Activated CD8-positive, alpha-beta memory T cell treated with anti-CD3 and anti-CD28 coated beads, Interleukin-2, amount 50 U/mL, for 4 hours (primary cell): ENCODE measurements at places on chromosomes 4 and X.

DNA sequence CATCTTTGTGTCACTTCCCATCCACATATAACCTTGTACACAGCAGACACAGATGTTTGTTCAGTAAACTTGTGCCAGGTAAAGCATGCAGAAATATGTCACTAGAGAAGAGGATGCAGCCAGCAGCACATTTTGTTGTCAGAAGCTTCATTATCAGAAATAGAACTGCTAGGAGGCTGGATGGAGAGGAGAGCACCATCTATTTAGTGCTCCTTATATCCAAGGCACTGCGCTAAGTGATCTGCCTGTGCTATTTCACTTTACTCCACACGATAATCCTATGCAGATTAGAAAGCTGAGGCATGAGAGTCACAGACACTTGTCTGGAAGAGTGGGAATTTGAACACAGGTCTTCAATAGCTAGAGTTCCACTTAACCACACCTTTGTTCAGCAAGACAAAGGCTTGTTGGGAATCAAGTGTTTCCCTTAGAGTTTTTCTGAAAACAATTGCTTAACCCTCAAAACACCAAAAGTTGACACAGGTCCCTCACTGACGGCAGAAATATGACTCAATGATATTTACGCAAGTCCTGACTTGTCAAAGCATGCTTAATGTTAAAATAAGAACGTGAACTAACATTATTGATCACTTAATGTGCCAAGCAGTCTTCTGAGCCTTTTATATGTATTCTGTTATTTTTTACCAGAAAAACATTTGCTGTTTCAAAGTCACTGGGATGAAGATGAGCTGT is 1.2 kb upstream of the QDPR start:
- DNase-seq, result no peak

DNA sequence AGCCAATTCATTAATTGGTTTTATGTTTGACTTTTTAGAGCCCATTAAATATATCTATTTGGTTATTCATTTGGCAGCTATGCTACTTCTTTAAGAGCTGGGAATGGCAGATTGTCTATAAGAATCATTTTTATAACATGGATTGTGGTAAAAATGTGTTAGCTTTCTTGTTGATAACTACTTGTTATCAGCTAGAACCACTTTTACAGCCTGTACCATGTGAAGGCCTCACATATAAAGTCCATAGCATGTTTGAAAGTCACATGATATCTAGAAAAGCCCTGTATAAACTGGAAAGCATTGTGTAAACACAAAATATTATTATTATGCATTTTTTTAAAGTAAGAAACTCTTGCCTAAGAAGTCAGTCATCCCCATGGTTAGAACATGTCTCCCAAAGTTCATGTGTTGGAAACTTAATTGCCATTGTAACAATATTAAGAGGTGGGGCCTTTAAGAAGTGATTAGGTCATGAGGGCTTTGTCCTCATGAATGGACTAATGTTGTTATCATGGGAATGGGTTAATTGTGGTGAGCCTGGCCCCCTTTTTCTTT is 110.9 kb upstream of the BMP2K start:
- DNase-seq, result no peak

DNA sequence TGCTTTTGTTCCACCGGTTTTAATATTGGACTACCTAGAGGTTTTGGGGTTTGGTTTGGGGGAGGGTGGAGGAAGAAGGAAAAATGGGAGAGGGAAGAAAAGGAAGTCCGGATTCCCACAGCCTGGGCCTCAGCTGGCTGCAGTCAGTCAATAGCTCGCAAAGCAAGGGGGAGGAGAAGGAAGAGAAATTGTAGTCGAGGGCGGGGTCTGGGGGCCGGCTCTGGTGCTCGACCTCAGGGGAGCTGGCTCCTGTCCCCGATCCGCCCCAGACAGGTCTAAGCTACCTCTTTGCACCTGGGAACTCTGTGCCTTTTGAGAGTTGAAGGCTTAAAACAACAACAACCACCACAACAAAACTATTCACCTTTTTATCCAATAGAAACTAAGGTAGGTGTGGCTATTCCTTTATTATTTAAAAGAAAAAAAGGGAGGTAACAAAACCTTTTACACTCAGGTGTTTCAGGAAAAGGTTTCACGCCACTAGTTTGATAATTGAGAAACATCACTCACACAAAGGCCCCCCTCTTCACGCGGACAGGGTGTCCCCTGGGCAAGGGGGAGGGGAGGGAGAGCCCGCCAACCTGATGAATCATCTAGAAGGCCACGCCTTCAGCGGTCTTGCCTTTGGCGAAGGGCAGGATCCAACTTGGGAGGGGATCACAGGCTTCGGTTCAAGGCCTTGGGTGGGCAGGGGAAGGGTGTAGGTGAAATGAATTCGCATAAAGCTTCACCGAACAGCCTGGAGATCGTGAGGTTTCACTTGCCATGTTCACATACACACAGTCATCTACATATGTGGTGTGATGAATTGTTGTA is 1.6 kb upstream of the LNX1 start:
- DNase-seq, result no peak

DNA sequence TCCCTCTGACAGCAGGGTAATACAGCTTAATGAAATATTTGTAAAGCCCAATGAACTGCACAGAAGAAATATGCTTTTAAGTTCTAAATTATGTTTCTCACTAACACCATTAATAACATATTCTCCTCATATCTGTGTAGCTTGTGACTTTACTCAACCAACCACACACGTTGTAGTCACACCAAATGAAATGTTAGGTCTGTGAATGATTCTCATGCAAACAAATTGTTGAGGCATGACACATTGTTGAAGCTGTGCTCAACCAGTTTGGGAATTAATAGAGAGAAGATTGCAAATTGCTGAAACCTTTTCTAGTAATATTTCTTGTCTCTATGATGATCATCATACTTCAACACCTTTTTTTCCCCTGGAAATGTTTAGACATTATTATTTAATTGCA is 645.9 kb downstream of the PCDH7 start:
- no peak for DNase-seq

- DNase-seq, result no peak
Observed at GRCh38 chr4:111773858-111774257, 371.4 kb upstream of the FAM241A start.

GRCh38 chrX:108735091-108735678 is 1.2 kb downstream of the IRS4 start:
- no peak for DNase-seq

- no peak for DNase-seq
Observed at GRCh38 chr4:53682196-53682595, 90.9 kb upstream of the LNX1 start.

DNA sequence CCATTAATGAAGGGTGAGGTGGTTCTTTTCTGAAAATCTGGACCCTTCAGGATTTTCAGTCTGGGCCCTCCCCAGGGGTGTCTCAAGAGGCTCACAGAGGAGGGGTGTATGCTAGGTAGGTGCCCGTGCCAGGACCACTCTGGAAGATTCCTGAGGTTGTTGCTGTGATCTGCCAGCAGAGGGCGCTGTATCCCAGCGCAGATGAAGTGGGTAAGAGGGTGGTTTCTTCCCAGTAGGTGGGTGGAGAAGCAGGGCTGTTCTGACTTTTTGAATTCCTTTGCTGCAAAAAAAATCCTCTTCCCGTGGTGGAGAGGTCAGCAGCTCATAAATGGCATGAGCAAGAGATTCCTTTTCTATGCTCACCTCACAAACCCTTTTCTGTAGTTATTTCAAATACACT is 51.1 kb downstream of the SCML1 start:
- DNase-seq, result peak; percentile 46

GRCh38 chr4:71677568-71677967 is 106.3 kb downstream of the GC start:
- no peak for DNase-seq

- no peak for DNase-seq
Observed at GRCh38 chrX:9127986-9128385, 94.1 kb upstream of the FAM9B start.

- DNase-seq, result no peak
Observed at GRCh38 chr4:150579551-150580234, 2.3 kb upstream of the MAB21L2 start.

GRCh38 chr4:143308377-143308776 is 28.3 kb upstream of the GAB1 start:
- no peak for DNase-seq
